NCI-H1105 treated with DMSO at 0.1 percent for 48 hours (cell line): ENCODE measurements at places on chromosomes 16 and 17.

DNA sequence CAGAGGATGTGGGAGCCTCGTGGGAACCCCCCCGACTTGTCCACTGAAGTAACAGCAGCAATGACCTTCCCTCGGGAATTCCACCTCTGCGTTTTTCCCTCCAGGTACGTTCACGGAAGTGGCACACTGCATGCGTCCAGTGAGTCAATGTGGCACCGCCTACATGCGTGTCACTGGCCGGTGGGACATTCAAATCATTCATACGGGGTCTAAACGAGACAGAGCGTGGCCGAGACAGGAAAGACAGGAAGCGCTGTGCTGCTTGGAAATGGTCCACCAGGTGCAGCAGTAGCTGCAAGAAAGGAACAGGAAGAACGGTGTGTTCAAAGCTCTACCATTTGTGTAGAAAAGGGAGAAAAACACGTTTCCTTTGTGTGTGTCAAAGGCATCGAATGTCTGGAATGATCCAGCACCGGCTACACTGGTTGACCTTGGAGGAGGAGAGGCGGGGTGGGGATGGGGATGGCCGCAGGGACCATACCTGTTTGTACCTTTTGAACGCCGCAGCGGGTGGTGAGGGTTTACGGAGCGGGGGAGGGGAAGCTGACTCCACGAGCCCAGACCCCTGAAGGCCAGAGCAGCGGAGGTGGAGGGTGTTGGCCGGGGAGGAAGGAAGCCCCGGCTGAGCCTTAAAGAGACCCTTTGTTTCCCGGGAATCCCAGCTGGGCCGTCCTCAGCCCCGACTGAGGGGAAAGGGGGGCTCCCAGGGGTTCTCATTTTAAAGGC lies 1.7 kb upstream of the PGAP6 start:
- no peak for DNase-seq

DNA sequence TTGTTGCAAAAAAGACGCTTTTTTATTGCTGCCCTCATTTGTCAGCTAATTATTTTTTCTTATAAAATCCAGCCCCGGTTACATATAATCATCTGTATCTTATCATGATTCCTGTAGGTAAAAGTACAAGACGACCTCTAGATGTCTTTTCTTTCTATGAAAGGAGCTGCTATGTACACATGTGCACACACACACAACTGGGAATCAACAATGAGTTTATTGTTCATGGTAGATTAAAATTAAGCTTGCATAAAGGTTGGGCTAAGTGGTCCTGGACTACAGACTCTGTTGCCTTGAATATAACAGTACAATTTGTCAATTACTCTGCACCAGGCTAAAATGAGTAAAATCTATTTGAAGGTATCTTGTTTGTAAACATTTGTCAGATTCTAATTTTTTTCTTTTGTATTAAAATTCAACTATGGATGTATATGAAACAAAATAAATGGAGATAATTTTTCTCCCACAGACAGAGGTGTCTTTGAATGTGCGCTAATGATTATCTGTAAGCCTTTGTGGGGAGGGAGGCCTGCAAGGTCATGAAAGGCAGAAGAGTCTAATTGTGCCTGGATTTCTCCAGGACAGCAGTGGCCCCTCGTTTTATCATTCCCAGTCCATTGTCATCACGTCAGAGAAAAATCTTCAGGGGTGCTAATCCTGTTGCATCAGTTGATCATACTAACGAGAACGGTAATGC lies 13.4 kb downstream of the C17orf58 start:
- DNase-seq: no peak

- peak; percentile 9 for DNase-seq
These were observed at the start of gene DLX4 for GRCh38 chr17:49969134-49969759. Gene DLX4 (plus strand): TSS chr17:49969190. CDS start chr17:49969469, 279 bp downstream.

- no peak for DNase-seq
These were observed 25.3 kb downstream of the ANKRD40 start for GRCh38 chr17:50682441-50682840.

GRCh38 chr17:81513372-81513752 lies 763 bp upstream of the ACTG1 start:
- peak; percentile 66 for DNase-seq

- no peak for DNase-seq
These were observed 20.5 kb downstream of the SRCIN1 start for GRCh38 chr17:38585056-38585917.

GRCh38 chr17:66135219-66135618 lies 56.7 kb downstream of the CEP112 start:
- no peak for DNase-seq

DNA sequence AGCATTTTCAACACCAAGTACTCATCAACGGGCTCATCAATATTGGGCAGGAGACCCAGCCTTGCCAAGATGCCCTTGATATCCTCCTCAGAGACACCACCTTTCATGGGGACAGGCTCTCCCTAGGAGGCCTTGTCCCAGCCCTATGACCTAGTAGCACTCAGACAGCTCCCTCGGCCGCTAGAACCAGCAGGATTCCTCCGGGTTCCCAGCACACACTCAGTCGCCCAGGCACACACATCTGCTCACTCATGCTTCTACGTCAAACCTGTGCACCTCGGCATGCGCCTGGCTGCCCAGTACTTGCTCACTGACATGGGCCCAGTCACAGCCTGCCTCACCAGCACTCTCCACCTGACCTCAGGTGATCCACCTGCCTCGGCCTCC lies 17.0 kb downstream of the SRCIN1 start:
- DNase-seq: no peak

GRCh38 chr17:4554441-4554996 lies 665 bp downstream of the MYBBP1A start:
- DNase-seq: no peak

DNA sequence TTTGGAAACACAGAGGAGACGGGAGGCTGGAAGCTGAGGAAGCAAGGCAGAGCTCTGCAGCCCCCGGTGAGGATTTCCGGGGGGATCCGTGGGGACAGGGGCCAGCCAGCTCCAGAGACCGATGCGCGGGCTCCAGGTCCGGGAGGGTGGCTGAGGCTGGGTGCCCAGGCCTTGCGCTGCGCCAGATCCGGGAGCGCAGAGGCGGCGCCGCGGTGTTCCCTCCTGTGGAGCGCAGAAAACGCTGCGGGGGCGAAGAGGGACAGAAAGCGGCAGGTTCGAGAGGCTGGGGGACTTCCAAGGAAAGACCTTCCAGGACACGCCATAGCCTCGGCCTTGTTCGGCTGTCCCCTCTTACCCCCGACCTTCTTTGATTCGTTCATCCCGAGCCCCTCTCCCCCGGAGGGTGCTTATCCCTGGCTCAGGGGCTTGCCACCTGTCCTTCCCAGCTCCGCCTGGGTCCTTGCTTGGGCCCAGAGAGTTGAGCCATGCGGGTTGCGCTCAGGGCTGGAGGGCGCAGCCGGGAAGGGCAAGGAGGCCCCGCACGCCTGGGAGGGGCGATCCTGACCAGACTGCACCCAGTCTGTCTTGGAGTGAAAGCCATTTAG lies 697 bp upstream of the SHISA9 start:
- no peak for DNase-seq
